Cardiac muscle cell (in vitro differentiated cells and primary cell): ENCODE measurements at places on chromosomes 6 and 20. TPM values are rescaled to one million over a fixed set of nuclear protein-coding genes. Genes with fewer than 3 reads are reported as not detected.

- H3K27ac ChIP-seq = no peak overlapping the region
- H3K36me3 ChIP-seq = no peaks in the 10 kb centered on the region
- H3K4me3 ChIP-seq = no peak overlapping the region
- DNase-seq = peak; percentile 6
These were observed 282.6 kb upstream of the ID4 start for GRCh38 chr6:19554356-19555225.

- no peaks in the 10 kb centered on the region for H3K4me1 ChIP-seq
- H3K4me3 ChIP-seq = no peak overlapping the region
- DNase-seq = peak; percentile 34
These were observed 47.7 kb upstream of the POLR1H start for GRCh38 chr6:30013291-30013922.

- no peaks in the 10 kb centered on the region for H3K36me3 ChIP-seq
- no peak overlapping the region for H3K4me3 ChIP-seq
- H3K4me1 ChIP-seq = no peaks in the 10 kb centered on the region
- H3K27ac ChIP-seq = no peak overlapping the region
- H3K27me3 ChIP-seq = no peaks in the 10 kb centered on the region
These were observed 12.2 kb upstream of the TAF8 start for GRCh38 chr6:42038163-42038562.

DNA sequence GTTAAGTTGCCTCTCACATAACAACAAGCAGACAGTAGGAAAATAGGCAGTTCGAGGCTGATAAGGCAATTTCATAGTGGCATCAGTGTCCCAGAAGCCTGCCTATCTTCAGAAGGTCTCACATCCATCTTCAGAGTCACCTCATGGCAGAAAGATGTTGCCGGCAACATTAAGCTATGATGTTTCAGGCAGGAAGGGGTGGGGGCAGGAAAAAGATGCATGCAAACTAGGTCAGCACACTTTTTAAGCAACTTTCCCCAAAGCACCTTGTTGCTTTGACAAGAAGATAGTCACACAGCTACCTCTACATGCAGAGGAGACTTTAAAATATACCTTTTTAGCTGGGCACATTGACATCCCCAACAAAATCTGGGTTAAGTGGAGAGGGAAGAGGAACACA lies 43.2 kb upstream of the SMIM8 start:
- DNase-seq = no peak
- no peak overlapping the region for H3K27ac ChIP-seq
- H3K4me3 ChIP-seq = no peak overlapping the region
- no peaks in the 10 kb centered on the region for H3K4me1 ChIP-seq
- H3K36me3 ChIP-seq = no peaks in the 10 kb centered on the region
- no peaks in the 10 kb centered on the region for H3K27me3 ChIP-seq

DNA sequence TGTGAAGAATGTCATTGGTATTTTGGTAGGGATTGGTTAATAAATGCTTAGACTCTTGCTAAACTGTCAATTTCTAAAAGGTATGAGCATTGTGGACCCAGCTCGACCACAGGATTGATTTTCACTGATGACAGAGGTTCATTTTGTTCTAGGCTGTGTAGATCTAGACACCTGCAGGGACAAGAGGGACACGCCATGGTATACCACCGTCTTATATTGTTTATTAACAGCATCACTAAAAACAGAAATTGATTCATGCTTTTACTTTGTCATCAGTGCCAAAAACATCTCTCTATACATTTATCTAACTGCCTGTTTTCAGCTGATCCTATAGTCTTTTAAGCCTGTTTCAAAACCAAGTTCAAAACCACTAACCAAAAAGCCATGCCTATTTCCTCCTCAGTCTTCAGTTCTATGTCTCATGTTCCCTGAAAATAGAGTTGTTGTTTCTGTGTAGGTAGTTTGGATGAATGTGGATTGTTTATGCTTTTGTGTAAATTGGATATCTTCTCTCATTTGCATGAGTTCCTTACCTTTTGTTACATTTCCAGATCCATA lies 109.8 kb downstream of the JAG1 start:
- peaks cover 22% of the 10 kb centered on the region for H3K4me1 ChIP-seq
- no peaks in the 10 kb centered on the region for H3K27me3 ChIP-seq
- no peak overlapping the region for H3K27ac ChIP-seq
- H3K4me3 ChIP-seq = no peak overlapping the region
- no peaks in the 10 kb centered on the region for H3K36me3 ChIP-seq

- H3K27me3 ChIP-seq = peaks cover 17% of the 10 kb centered on the region
- H3K27ac ChIP-seq = no peak overlapping the region
- no peaks in the 10 kb centered on the region for H3K36me3 ChIP-seq
- H3K4me3 ChIP-seq = no peak overlapping the region
- H3K4me1 ChIP-seq = peaks cover 9% of the 10 kb centered on the region
- DNase-seq = no peak
These were observed 140.9 kb downstream of the EDN3 start for GRCh38 chr20:59441306-59441705.

DNA sequence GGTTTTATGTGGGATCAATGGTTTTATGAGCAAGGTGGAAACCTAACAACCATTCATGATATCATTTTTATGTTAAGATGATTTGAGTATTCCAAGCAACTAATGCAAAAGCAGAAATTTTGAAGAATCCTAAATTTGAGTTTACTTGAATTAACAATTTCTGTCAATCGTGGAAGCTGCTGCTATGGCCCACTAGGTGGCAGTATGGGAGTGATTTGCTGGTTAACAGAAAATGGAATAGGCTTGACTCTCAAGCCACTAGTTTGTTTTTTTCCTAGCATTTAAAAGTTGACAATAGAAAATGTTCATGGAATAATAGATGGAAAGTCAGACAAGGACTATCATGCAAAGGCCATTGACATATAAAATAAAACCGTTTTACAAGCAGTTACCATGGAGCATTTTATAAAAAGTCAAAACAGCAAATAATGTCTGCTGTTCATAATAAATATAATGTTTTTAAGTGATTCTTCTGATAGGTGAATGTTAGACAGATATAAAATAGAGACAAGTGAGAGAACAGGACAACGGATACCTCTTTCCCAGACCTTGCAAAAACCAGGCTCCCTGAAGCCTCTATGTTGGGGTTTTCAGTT lies 43.0 kb upstream of the TMEM200A start:
- no peak overlapping the region for H3K4me3 ChIP-seq
- H3K4me1 ChIP-seq = no peaks in the 10 kb centered on the region
- DNase-seq = peak; percentile 69
- H3K27me3 ChIP-seq = no peaks in the 10 kb centered on the region
- no peaks in the 10 kb centered on the region for H3K36me3 ChIP-seq

DNA sequence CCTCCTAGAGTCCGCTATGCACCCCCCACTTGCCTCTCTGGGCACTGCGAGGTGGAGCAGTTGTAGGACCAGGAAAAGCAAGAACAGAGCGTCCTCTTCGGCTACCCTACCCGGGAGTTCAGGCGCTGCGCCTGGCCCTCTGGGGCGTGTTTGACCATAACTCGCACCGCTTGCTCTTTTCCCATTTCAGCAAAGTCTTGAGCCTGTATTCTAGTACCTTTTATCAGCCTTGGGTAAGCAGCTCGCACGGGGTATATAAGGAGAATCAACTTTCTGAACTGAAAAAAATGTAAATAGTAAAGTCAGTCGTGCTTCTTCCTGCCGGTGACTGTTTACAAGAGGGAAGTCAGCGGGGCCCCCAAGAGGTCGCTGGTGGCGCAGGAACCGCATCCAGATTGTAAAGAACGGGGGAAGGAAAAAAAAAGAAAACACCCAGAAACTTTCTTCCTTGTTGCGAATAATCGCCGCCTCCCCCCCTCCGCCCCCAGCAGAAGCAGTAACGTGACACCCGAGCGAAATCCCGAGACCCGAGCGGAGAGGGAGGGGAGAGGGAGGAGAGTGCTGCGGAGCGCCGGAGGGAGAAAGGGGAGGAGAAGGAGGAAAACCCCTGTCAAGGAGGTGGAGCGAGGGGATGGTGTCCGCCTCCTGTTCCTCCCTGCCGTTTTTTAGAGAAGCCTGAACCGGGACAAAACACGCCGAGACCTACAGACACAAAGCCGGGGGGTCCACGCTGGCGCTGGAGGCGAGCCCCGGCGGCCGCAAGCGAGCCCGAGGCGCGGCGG lies at the start of gene UST:
Gene UST, plus strand, starts transcription at position 668 of the 782 bp plus-strand sequence. CDS start 401 bp downstream, outside the sequence.
- peak within 1 kb of the TSS; percentile 70 for H3K4me3 ChIP-seq
- H3K36me3 ChIP-seq = no peaks in the 10 kb centered on the region
- peaks cover 5% of the 10 kb centered on the region for H3K4me1 ChIP-seq
- peak; percentile 98 for DNase-seq

DNA sequence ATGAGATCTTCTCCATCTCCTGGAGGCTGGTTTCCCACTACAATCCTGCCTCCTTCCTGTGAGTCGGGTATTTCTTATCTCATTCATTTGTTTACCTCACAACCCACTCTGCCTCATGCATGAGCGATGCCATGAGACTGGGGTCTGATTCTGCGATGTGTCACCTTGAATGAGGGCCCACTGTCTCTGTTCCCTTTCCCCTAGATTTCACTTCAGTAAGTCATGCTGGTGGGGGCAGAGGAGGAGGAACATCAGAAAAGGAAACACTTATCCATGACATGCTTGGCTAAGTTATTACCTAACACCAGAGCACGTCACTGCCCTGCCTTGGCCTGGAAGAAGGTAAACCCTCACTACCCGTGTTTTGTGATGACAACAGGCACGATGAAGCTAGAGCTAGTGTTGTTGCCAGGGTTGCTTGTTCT lies 337.4 kb upstream of the PRDM1 start:
- no peak overlapping the region for H3K4me3 ChIP-seq
- H3K27ac ChIP-seq = no peak overlapping the region
- H3K27me3 ChIP-seq = no peaks in the 10 kb centered on the region
- H3K36me3 ChIP-seq = no peaks in the 10 kb centered on the region
- no peaks in the 10 kb centered on the region for H3K4me1 ChIP-seq

- H3K4me3 ChIP-seq = no peak overlapping the region
- H3K27me3 ChIP-seq = no peaks in the 10 kb centered on the region
- H3K27ac ChIP-seq = no peak overlapping the region
- no peak for DNase-seq
- no peaks in the 10 kb centered on the region for H3K4me1 ChIP-seq
- H3K36me3 ChIP-seq = no peaks in the 10 kb centered on the region
These were observed 78.1 kb downstream of the CFAP61 start for GRCh38 chr20:20130399-20130798.

TMEM14B gene
- 77.0 and 143 TPM in 2 replicates for total RNA-seq

SLC13A3 gene
- 2.5 and 3.9 TPM in 2 replicates for total RNA-seq

FUT9 gene
- not detected in 2 replicates for total RNA-seq
